ENCODE measurements at places on chromosomes 7 and 10.

DNA sequence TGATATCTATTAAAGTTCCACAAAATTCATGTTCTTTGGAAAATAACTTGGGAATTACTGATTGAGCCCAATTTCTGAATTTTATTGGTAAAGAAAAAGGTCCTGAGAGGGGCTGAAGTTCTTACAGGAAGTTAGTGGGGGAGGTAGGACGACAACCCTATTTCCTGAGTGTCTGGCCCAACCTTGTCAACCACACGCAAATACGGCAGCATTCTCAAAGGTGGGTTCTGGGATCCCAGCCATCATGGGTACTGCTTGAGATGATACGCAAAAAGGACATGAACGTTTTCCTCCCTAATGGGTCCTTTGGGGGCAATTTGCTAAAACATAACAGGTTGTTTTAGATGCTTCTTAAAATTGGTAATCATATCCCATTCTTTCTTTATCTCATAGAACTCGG lies 2.7 kb upstream of the PDCD4 start:
- DNase-seq, result no peak

GRCh38 chr7:156524818-156525597 lies 115.6 kb upstream of the RNF32 start:
- DNase-seq, result no peak

DNA sequence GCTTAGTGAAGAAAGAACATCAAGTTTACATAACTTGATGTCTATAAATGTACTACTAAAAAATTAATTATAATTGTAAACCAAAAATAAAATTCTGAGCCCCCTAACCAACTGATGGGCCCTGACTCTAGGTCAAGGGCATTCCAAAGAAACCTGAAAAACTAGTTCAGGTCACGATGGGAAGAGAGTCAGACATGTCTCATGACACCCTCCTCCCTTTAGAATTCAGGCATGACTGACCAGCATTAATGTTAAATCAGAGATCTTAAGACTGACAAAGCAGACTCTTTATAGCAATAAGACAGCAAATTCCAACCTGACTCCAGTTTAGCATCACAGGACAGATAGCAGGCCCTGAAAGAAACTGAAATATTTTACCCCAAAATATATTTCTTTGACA lies 21.6 kb upstream of the OTUD1 start:
- no peak for DNase-seq

DNA sequence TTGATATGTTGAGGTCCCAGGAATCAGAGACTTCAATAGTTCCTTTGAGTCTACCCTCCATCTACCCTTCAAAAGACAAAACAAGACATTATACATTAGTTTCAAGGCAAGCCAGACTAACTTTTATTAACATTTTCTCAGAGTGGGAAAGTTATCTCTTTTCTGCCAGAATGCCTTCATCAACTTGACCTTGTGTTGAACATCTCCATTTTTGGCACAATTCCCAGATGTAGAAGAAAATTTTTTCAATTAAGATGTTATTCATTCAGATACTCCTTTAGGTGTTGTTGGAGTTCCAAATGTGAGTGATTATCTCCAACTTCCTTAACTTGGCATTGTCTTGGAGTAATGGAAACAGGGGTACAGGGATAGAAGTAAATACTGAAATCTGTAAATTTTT lies 59.1 kb downstream of the NRF1 start:
- no peak for DNase-seq

DNA sequence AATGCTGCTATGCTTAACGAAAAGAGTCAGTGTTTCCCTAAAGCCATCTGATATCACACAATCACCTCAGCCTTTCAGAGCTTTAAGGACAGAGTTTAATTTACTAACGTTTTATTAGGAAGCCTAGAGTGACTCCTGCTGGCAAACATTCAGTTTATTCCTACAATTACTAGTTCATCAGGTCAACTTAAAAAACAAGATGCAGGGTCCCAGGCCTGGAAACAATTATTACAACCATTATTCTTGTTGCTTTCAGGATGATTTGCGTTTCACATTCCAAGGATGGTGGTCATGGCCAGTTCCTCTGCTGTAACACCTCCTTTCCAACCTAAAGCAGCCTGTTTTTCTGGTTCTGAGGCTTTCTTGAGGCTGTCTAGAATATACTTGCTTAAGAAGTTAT lies 1.5 kb upstream of the FAM53B start:
- no peak for DNase-seq

GRCh38 chr7:121992068-121992467 lies 119.1 kb downstream of the PTPRZ1 start:
- no peak for DNase-seq

DNA sequence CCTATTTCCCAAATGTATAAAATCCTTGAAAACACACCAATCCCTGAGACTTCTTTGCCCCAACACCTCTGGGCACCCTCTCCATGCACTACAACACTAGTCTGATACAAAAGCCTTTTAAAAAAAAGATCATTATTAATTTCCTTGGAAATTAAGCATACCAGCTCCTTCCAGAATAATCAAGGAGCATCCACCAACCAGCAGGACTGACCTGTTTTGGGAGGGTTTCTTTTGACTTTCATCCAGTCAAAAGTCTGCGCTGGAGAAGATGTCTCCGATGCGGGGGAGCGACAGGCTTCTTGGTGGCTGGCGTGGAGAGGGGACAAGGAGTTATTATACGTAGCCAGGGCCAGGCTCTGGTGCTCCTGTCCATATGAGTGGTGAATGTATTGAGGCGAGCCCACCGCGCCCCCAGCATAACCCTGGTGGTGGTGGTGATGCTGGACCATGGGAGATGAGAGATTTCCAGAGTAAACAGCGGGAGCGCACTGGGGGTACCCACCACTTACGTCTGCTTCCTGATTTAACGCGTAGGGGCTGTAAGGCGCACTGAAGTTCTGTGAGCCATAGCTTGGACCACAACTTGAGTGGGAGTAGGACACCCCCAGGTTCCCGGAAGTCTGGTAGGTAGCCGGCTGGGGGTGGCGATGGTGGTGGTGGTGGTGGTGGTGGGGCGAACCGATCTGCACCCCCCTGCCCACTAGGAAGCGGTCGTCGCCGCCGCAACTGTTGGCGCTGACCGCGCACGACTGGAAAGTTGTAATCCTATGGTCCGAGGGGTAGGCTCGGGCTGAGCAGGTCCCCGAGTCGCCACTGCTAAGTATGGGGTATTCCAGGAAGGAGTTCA lies 527 bp downstream of the HOXA1 start:
- no peak for DNase-seq

- DNase-seq, result no peak
Observed at GRCh38 chr7:82961240-82961639, 201.4 kb downstream of the PCLO start.

DNA sequence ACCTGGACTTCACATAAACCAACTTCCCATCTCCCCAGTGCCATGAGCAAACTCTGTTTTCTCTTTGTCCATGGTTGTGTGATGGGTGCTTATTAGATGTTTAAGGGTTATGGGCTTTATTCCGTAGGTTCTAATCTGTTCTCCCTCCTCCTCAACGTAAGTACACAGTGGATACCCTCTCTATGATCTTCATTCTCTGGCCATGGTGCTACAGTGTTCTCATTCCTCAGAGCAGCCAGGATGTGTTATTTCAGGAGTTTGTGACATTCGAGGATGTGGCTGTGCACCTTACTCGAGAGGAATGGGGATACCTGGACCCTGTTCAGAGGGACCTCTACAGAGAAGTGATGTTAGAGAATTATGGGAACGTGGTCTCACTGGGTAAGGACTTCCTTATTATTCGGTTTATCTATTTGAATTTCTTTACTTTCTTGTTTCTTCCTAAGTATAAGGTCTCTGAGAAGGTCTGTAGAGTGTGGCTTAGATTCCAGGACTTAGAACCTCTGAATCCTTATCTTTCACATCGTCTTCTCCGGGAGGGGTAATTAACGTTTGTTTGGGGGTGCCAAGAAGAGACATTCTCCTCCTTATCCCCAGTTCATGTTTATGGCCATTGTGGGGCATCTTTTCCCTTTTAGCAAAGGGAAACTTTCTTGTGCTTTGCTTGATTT lies 3.8 kb downstream of the ZNF655 start:
- DNase-seq, result no peak

- DNase-seq, result no peak
Observed at GRCh38 chr10:11763501-11763861, 21.3 kb downstream of the ECHDC3 start.

Measured in stimulated activated CD8-positive, alpha-beta memory T cell treated with anti-CD3 and anti-CD28 coated beads, Interleukin-12 subunit alpha, Interleukin-12 subunit beta, amount 100 ng/mL, for 1 hour (primary cell).